Hematopoietic multipotent progenitor cell treated with erythropoietin and hydrocortisone succinate and interleukin-3 and kit ligand, for 8 days (in vitro differentiated cells): ENCODE measurements at places on chromosomes 16 and 17.

GRCh38 chr17:82804442-82805191, 35.2 kb downstream of the ZNF750 start:
- DNase-seq: no peak

DNA sequence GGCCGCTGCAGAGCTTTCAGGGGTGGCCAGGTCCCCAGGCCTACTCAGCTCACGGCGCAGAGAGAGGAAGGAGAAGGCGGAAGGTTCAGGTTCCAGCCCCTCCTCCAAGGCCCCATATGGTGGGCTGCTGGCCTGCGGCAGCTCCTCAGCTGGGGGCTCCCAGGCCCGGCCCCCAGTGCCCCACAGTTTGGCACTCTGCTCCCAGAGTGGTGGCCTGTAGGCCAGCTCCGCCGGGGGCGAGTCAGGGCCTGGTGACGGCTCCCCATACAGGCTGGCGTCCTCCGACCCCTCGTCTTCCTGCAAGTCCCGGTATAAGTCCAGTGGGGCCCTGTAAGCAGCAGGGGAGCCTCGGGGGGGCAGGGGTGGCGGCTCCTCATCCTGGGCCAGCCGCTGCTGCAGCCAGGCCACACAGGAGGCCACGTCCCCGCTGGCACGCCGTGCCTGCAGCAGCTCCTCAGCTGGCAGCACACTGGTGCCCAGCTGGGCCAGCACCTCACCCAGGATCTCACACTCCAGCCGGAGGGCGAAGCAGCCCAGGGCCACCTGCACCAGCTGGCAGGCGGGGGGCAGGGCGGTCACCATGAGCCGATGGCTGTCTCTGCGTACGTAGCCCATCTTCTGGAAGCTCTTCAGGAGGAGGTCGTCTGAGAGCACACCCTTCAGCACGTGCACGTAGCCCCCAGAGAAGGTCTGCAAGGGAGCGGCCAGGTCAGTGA, 3.7 kb downstream of the SPATA2L start:
- no peak for DNase-seq

- DNase-seq: no peak
Observed at GRCh38 chr17:64009571-64010402, 10.6 kb downstream of the ICAM2 start.

- no peak for DNase-seq
Observed at GRCh38 chr16:27531826-27532800, 17.6 kb downstream of the GTF3C1 start.

GRCh38 chr16:71895679-71896365, 491 bp downstream of the IST1 start:
- DNase-seq: peak; percentile 63

DNA sequence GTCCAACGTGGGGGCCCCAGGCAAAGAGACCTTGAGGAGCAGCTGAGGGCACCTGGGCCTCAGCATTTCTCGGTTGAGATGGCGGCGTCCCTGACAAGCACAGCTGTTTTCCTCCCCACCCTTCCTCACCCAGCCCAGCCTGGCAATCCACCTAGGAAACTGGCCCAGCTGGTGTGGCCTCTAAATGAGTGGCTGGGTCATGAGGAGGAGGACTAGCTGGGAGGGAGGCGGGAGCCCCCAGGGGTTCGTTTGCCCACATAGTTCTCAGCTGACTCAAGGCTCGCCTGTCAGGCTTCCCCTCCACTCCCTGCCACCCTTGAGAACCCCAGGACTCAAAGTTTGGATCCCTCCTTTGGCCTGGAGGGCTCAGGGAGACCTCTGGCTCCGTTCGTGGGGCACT, 5.9 kb downstream of the RNF222 start:
- DNase-seq: no peak

- DNase-seq: no peak
Observed at GRCh38 chr16:72722552-72722951, 325.4 kb downstream of the ZFHX3 start.

GRCh38 chr17:63189082-63189481, 223.0 kb downstream of the TANC2 start:
- DNase-seq: peak; percentile 9

- DNase-seq: peak; percentile 80
Observed at GRCh38 chr17:48335858-48336500, 94.0 kb downstream of the SKAP1 start.

- DNase-seq: no peak
Observed at GRCh38 chr17:50258647-50259476, 15.4 kb upstream of the TMEM92 start.

DNA sequence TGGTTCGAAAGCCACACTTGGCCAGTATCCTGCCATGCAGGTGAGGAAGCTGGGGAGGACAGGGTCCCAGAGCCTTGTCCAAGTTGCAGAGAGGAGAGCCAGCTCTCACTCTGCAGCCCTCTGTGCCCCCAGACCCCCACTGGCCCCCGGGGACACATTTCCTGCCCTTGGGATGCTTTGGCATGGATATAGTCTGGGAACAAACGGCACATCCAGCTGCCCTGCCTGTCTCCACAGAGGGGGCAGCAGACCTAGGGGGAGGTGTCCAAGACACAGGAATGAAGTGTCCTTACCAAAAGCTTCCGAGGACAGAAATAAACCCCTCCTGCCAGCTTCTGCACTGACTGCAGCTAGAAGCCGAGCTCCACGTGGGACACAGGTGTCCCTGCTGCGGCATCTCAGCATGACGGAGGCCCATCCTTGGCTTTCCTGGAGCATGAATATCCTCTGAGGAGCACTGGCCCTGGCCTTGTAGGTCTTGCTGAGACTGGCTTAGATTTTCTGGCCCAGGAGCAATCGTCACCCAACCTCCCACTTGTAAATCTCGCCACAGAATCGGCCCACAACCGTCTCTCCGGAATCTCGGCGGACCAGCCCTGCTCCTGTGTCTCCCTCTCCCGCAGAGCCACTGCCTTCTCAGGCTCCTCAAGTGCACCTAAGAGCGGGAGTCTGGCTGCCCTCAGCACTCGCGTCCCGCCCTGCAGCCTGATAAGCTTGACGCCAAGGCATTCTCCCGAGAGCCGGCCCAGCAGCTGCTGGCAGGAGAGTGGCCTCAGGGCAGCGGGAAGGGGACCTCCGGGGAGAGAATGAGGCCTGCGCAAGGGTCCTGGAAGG, 1.1 kb upstream of the CAPN15 start:
- DNase-seq: peak; percentile 80

GRCh38 chr16:23907457-23907902, 71.7 kb downstream of the PRKCB start:
- DNase-seq: peak; percentile 95

GRCh38 chr16:83312718-83313245, 495.0 kb upstream of the HSBP1 start:
- no peak for DNase-seq

DNA sequence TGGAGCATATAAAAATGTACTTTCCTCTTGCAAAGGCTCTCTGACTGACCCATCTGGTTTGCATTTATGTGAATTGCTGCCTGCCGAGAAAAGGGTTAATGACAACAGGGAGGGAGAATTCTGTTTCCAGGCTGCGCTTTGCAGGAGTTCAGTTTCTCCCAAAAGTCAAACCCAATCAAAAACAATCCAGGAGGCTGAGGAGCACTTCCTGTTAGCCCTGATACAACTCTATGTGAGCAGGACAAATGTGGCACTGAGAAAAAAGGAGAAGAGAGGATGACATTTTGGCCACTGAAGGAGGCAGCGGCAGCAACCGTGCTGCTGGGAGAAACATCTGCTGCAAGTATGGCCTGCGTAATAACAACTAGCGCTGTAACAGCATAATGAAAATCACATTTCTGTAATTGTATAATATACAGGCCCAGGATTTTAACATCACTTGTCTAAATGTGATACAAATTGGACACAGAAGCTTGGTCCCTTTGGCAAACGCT, 26.8 kb upstream of the ELAC2 start:
- no peak for DNase-seq

- no peak for DNase-seq
Observed at GRCh38 chr17:80743181-80743771, 198.6 kb downstream of the RPTOR start.

DNA sequence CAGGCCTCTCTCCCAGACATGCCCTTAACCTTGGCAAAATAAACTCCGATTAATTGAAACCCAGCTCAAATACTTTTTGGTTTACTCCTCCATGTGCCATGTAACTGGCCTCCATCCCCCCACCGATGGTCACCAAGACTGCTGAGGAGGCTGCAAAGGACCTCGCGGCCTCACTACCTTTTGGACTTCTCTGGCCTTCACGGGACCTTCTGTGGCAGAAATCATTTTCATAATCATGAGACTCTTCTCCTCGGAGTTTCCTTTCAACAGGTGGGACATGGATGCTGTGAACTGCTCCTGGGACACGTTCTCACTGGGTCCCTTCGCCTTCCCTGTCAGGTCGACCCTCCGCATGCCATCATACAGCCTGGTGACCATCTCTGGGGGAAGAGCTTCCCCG, 9.0 kb downstream of the MEAK7 start:
- no peak for DNase-seq

DNA sequence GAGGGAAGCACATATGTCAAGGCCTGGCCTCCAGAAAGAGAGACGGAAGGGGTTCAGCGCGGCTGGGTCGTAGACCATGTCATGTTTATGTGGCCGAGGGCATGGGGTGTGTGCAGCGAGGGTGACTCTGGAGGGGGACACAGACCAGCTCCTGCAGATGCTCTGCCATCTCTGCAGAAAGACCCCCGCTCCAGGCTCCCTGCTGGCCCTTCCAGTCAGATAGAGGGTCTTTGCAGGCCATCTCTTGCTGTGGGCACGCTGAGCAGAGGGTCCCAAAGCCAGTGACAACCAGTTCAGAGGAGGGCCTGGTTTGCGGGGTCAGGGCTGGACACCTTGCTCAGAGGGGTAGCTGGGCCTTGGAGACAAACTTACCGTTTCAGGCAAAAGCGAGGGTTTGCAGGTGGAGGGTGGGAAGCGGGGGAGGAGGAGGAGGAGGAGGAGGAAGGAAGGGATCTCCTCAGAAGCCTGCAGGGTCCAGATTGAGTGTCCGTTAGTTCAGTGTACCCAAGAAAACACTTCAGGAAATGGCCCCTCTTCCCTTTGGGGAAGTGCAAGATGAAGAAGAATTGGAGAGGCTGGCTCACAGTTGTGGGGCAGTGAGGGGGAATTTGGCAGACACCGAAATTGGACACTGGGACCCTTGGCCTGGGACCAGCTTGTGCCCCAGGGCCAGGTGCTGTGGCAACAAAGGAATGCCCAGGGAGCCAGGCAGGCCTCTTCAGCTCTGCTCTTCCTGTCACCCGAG, 102.8 kb downstream of the CMIP start:
- no peak for DNase-seq

- peak; percentile 92 for DNase-seq
Observed at GRCh38 chr16:30409125-30410060, 2.0 kb downstream of the ZNF771 start.

DNA sequence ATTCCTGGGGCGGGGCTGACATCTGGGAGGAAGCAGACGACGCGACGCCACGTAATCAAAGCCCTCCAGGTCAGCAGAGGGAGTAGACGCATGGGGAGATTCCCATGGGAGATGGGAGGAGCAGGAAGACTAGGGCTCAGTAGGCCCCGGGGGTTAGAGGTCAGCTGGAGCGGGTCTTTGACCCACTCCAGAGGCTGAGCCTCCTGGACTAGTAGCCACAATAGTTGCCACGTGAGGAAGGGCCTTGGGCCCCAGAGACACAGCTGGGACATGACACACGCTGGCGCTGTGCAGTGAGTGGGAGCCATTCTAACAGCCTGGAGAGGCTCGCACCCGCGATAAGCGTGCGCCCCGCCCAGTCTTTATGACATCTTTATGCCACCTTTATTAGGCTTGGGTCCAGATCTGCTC, 95.7 kb upstream of the AMZ2 start:
- no peak for DNase-seq

DNA sequence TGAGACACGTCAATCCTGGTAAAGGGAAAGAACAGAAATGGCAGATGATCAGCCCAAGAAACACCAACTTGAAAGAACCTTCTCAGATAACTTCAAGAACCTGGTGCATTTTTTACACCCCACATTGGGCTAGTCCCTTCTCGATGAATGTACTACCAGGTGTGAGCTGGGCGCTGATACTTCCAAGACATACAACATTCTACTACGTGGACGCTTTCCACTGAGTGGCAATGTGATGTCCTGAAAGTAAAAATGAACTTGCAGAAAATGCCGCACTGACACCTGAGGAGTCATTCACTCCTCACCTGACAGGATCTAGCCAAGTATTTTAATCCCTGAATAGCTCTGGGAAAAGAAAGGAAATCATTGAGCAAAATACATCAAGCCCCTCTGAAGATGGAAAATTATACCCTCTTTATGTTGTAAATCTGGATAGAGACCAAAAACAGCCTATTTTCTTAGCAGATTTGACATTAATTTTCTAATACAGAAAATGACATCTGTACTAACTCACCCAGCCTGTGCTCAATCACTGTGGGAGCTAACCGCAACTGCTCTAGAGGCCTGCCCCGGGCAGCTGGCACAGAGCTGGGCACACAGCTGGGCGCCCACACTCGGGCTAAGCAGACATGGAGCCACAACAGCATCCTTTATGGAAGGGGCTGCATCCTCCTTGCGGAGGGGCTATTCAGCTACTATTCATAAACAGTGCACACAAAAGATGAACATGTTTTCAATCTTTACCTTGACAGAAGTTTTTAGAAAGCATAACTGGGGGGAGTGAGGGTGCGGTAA, 16.2 kb downstream of the SNN start:
- no peak for DNase-seq
